AG09319 (cell line): ENCODE measurements at places on chromosomes 6 and 20.

DNA sequence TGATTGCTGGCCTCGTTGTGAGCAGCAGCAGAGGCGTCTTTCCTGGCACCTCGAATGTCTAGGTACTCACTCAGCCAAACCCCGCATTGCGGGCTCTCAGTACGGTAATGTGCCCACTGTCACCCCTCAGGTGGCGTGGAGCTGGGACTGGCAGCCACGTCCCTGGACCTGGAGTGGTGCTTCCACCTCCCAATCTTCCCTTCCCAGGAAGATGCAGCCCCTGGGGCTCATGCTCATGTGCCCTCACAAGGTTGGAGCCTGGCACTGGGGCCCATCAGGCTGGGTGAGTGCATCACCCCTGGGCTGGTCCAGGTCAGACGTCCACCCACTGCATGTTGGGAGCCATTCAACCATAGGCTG is 75.7 kb downstream of the TCP11 start:
- no peak for DNase-seq

- no peak for DNase-seq
Observed at GRCh38 chr6:7334685-7335084, 21.7 kb upstream of the SSR1 start.

GRCh38 chr6:5081955-5082354 is 3.2 kb upstream of the PPP1R3G start:
- no peak for DNase-seq

- DNase-seq: no peak
Observed at GRCh38 chr6:28808383-28808782, 115.4 kb downstream of the TRIM27 start.

- peak; percentile 85 for DNase-seq
Observed at GRCh38 chr20:5657190-5657875, 92.9 kb upstream of the SHLD1 start.

- DNase-seq: no peak
Observed at GRCh38 chr6:160160450-160160849, 38.8 kb downstream of the SLC22A1 start.
